ENCODE measurements at places on chromosomes 6 and 20. TPM values are rescaled to one million over a fixed set of nuclear protein-coding genes. Genes with fewer than 3 reads are reported as not detected.

GRCh38 chr20:17541996-17542395 is 10.8 kb upstream of the BFSP1 start:
- no peak for DNase-seq

DNA sequence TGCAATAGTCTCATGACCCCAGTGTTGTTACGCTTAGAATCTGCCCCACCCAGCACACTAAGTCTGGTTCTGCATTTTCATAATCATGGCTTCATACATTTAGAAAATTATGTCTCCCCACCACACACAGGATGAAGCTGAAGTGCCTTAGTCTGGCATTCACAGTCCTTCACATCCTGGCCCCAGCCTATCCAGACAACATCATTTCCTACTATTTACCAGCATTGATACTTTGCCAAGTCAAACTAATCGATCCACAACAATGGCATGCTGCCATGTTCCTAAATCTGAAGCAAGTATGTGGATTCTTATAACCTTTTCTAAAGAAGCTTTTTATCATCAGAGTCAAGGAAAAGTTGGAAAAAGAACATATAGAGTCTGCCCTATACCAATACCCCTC is 132.4 kb upstream of the FBXL4 start:
- no peak for DNase-seq

- no peak for DNase-seq
These were observed 652.5 kb upstream of the EPHA7 start for GRCh38 chr6:94071835-94072234.

- DNase-seq: no peak
These were observed 53.8 kb downstream of the PHF3 start for GRCh38 chr6:63689421-63689820.

Gene DEFB132
- not detected for polyA plus RNA-seq

DNA sequence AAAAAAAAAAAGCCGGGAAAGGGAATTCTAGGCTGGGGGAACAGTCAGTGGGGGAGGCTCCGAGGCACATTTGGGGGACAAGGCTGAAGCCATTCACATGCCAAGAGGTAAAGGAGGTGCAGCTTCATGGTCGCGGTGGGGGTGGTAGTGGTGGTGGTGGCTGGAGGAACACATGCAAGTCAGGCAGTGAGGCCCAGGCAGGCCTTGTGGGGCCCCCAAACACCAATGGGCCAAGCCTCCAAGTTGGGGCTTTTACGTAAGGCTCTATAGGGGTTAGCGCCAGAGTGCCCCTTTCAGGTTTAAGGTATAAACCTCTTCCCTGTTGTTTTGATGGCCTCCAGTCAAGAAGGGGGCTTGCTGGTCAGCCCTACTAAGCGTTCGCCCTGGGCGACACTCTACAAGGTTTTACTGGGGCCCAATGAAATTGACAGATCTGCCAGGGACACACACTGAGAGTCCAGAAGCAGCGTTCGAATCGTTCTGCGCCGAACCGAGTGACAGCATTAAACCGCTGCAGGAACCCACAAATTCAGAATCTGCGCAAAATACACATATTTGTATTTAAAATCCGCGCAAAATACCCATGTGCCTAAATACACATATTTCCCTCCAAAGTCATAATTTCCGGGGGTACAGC is 818 bp upstream of the AP5S1 start:
- DNase-seq: no peak

- no peak for DNase-seq
These were observed 368.5 kb upstream of the ARID1B start for GRCh38 chr6:156408655-156409054.

Data from right lung (tissue), 10 donors.